RCC 7860 (cell line): ENCODE measurements at places on chromosomes 2 and 18.

GRCh38 chr2:67755156-67755882 lies 307.5 kb downstream of the C1D start:
- DNase-seq, result no peak

DNA sequence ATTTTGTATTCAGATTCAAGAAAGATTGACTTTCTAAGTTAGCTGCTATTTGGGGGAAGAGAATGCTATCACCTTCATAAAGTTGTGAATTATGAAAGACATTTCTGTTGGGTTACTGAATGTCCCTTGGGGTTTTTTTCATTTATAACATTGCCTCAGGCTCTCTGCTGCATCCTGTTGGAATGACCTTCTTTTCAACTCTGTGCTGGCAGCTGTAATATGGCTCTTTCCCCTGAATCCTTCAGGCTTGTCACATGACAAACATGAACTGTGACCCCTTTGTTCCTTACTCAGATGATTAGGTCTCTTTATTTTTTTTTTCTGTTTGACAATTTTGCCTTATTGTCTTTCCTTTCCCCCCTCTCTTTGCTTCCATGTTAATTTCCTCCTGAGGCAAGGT lies 159.8 kb downstream of the TAF4B start:
- no peak for DNase-seq

GRCh38 chr2:212052412-212053159 lies 486.0 kb downstream of the ERBB4 start:
- DNase-seq, result no peak

DNA sequence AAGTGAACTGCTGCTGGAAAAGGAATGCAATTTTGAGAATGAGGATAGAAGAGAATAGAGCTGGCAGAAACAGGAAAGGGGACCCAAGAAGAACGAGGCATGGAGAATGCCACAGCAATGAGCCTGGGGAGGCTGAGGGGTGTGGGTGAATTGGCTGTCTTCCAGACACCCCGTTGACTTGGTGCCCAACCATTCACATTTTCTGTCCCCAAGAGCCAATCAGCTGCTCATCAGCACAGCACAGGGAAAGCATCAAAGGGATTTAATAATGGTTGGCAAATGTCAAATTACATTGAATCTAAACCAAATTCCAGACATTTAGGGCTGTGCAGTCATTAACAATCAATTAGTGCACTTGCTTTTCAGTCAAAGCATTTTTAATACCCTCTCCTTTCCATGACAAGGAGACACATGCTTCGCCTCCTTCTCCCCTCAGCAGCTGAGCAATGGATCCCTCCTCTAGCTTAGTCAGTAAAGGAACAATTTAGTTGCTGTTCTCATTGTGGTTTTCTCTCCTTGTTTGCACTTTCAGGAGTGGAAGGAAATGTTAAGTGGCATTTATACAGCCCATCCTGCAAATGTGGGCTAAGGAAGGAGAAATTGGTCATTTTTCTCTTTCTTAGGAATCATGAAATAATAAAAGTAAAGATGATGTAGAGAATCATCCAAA lies 98.8 kb downstream of the KLF7 start:
- no peak for DNase-seq

GRCh38 chr2:34729845-34730244 lies 1130.7 kb upstream of the FAM98A start:
- DNase-seq, result no peak

DNA sequence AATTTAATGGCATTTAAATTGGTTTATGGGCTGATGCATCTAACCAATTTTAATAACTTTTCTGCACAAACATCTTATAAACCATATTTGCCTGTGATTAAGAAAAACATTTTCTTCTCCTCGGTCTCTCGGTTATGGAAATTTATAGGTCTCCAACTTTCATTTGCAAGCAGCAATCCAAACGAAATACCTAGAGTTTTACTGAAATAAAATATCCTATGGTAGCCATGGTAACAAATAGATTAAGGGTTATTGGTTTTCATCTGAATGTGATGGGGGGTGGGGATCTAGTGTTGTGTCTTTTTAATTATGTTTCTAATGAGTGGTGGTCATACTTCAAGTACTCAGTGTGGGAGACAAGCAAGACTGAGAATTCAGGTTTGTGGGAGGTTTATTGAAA lies 2.9 kb downstream of the KLHL29 start:
- DNase-seq, result no peak

DNA sequence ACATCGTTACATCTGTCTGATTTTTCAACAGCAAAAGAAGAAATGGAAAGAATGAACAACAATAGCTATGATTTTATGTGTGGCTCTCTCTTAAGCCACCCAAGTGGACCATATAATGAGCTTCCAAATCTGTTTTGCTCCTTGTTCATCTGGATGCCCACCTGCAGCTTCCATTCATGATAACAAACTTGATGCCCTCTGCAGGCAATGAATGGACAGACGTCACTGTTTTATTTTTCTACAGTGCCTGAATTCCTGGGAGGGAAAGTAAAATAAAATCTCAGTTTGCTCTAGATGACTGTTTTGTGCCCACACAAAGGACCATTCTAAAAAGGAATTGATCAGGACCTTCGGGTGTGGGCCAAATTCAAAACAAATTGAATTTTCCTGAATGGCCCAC lies 5.0 kb downstream of the MREG start:
- no peak for DNase-seq

GRCh38 chr2:152307863-152308262 lies 27.1 kb upstream of the FMNL2 start:
- DNase-seq, result no peak
